Testis (tissue), 5 donors: ENCODE measurements at places on chromosomes 6 and 20. TPM values are rescaled to one million over a fixed set of nuclear protein-coding genes. Genes with fewer than 3 reads are reported as not detected.

DNA sequence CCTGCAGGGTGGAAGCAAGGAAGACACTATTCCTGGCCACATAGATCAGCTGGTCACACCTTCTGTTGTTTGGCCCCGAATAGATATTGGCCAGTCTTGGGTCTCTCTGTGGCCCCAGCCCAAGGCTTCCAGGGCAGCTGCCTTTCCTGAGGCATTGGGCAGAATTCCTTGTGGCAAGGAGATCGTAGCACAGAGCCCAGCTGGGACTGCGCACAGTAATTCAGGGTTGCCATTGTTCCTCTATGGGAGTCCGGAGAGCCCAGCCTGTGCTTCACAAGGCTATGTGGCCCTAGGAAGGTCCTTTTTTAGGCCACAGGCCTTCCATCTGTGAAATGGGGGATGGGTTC lies 6.9 kb downstream of the SGK2 start:
- no peak for DNase-seq

The WFDC12 gene
- total RNA-seq = not detected

GRCh38 chr6:3393836-3394202 lies 63.0 kb downstream of the SLC22A23 start:
- no peak for DNase-seq

The BTNL2 gene
- total RNA-seq = not detected

The WFDC2 gene
- 32.0 TPM for total RNA-seq

GRCh38 chr20:47099825-47100441 lies 205.3 kb downstream of the EYA2 start:
- peak; percentile 28 for DNase-seq

- no peak for DNase-seq
These were observed 14.3 kb upstream of the NCOA3 start for GRCh38 chr20:47487175-47487917.

The TEAD3 gene
- total RNA-seq = 17.8 TPM

The PHF1 gene
- 218 TPM for total RNA-seq

DNA sequence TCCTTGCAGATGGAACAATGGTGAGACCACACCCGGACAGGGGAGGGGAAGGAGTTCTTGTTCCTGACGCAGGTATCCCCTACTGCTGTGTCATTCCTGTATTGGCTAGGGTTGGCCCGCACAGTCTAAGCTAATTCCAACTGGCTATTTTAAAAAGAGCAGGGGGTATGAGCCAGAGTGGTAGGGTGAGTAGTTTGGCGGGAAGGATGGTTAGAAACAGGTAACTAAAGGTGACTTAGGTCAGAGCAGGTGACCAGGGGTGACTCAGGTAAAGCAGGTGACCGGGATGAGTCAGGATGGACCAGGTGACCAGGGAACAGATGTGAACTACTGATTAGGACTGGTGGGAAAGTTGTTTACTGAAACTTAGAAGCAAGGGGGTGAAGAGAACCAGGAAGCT lies 58.0 kb downstream of the ZNF292 start:
- no peak for DNase-seq

DNA sequence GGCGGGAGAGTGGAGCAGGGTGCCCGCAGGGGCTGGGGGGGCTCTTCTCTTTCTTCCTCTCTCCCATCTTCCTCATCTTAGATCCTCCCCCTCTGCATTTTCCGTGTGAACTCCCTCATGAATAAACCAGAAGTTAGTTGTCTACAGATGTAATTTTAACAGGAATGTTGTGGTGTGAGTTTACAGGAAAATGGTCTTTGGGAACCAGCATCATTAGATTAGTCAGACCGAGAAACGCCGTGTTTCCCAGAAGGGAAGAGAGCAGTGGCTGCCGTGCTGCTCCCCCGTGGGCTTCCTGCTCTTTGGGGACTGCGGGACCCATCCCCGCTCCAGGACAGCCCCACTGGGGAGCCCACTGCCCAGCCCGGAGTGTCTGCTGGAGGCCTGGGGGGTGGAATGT lies 3.4 kb downstream of the MYT1 start:
- DNase-seq = no peak
